Testis (tissue), 5 donors: ENCODE measurements at places on chromosomes 5 and 9. TPM values are rescaled to one million over a fixed set of nuclear protein-coding genes. Genes with fewer than 3 reads are reported as not detected.
A peak's percentile ranks its signal among the peaks of the same experiment; 100 is the strongest.

The TLR4 gene
- 3.7 TPM for total RNA-seq

- no peaks in the 10 kb centered on the region for H3K27me3 ChIP-seq
- no peak overlapping the region for H3K27ac ChIP-seq
- peaks cover 29% of the 10 kb centered on the region for H3K4me1 ChIP-seq
- no peak for DNase-seq
These were observed 68.6 kb upstream of the IL17B start for GRCh38 chr5:149447373-149448367.

The DAB2IP gene
- 102 TPM for total RNA-seq

The FOXI1 gene
- total RNA-seq: not detected

GRCh38 chr9:9498846-9499245 is 1114.0 kb downstream of the PTPRD start:
- no peaks in the 10 kb centered on the region for H3K36me3 ChIP-seq
- DNase-seq: no peak
- no peak overlapping the region for H3K4me3 ChIP-seq
- no peaks in the 10 kb centered on the region for H3K4me1 ChIP-seq
- H3K27ac ChIP-seq: no peak overlapping the region

DNA sequence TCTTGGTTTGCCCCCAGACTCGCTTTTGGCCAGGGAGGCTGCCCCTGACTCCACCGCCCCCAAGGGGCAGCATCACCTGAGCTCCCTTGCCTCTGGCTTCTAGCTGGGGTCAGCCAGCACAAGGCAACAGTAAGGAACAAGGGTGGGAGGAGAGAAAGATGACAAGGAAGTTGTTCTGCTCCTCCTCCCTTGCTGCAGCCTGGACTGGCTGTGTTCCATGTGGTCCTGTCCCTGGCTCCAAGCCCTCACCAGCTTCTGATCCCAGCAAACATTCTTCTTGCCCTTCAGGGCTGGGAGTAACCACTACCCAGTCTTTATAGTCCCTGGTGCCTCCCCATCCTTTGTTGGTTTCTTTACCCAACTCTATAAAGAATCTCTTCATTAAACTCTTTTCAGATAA is 100.3 kb upstream of the SPIN1 start:
- H3K27ac ChIP-seq: no peak overlapping the region
- no peaks in the 10 kb centered on the region for H3K4me1 ChIP-seq
- no peaks in the 10 kb centered on the region for H3K36me3 ChIP-seq
- no peaks in the 10 kb centered on the region for H3K27me3 ChIP-seq
- peak; percentile 25 for DNase-seq

DNA sequence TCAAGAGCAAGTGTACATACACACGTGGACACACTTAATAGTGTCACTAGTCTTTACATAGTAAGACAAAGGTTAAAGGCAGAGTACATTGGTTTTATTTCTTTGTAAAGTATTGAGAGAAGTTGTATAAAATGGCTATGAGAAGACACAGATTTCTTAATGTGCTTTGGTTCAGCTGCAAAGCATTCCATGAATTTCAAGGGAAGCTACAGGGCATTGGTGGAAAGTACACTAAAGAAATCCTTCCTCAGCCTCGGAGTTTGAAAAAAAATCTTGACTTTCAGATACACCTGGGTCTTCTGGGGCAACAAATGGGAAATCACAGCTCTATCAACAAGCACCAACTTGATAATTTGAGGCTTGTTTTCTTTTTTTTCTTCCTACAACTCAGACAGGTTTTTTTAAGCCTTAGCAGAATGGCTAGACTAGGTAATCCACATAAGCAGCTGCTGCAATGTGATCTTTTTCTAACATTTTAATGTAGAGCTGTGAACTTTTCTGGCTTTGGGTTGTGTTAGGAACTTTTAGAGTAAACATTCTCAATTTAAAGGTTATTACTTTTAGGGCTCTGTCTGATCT is 140.4 kb upstream of the FST start:
- DNase-seq: no peak
- no peak overlapping the region for H3K4me3 ChIP-seq
- no peaks in the 10 kb centered on the region for H3K36me3 ChIP-seq
- no peaks in the 10 kb centered on the region for H3K27me3 ChIP-seq
- H3K4me1 ChIP-seq: no peaks in the 10 kb centered on the region

DNA sequence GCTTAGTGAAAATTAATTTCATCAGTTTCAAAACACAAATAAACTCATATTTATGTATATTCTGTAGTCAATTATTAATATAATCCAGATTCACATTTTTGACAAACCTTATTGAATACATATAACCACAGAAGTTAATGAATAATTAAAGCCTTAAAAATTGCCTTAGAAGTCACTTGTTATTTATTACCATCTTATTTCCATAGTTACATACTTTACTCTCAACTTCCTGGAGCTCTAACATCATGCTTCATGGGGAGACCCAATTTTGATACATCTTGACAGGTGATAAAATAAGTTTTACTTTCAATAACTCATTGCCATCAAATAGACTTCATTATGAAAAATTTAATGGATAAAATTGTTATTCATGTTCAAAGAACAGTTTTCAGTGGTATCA is 1038.7 kb downstream of the PTPRD start:
- no peaks in the 10 kb centered on the region for H3K4me1 ChIP-seq
- H3K27me3 ChIP-seq: no peaks in the 10 kb centered on the region
- DNase-seq: no peak
- H3K4me3 ChIP-seq: no peak overlapping the region
- no peaks in the 10 kb centered on the region for H3K36me3 ChIP-seq

DNA sequence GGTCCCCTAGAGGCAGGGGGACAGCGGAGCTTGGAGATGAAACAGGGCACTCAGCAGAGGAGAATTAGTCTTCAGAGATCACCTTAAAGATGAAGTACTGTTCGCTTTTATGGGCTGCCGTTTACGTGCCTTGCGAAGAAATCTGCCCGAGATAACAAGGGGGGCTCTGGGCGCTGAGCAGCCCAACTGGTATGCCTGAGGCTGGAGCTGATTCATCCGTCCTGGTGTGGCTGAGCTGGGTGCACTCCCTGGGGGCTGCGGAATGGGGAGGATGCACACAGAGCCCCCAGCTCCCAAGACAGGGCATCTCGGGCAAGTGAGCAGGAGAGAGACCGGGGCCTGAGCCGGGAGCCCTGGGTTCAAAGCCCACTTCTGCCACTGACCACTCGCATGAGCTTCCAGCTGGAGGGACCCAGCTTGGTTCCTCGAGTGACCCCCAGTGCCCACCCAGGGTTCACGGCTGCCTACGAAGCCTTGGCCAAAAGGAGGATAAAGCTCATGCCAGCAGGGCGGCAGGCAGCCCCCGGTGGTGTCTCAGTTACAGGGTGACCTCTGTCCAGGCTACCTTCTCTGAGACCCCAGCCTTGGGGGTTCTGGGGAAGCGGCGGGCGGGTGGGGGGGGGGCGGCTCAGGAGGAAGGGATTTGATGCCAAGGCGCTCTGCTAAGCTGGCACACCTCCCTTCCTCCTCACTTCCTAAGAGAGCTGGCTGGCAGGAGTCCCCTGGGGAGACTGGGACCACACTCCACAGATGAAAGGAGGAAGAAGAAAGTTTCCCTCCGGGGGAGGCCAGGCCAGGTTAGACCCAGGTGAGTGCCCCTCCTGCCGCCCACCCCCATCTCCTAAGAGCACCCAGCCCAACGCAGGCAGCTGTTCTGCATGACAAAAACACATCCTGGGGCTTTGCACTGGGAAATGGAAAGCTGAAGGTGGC is 5.7 kb downstream of the FIBCD1 start:
- no peaks in the 10 kb centered on the region for H3K36me3 ChIP-seq
- H3K27ac ChIP-seq: no peak overlapping the region
- no peak overlapping the region for H3K4me3 ChIP-seq
- peaks cover 56% of the 10 kb centered on the region for H3K4me1 ChIP-seq

DNA sequence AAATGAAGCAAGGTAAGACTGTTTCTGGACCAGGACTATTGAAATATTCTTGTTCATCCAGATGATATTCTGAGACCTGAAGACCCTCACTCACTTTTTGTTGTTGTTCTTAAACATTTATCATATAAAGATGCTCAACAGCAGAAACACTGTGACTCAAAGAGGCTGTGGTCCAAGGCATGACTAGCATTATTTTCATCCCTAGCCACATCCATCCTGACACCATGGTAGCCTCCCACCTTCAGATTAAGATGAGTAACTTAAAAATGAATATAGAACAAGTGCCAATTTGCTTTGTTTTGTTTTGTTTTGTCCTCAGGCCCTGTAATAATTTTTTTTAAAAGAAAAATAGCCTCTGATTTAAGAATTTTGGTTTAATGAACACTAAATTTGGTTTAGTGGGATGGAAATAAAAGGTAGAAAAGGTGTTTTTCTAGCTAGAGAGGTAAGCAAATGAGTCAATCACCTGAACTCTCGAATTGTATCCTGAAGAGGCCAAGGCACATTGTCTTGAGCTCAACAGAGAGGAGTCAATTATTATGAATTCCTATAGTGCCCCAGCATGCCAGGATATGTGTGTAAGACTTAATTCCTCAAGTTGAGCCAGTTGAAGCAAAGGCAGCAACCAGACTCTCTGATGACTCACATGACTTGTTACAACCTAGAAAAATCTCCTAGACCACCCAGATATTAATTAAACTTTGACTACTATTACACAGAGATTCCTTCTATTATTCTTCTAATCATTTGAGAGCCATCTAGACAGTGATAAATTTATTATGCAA is 380.1 kb upstream of the TUSC1 start:
- no peak overlapping the region for H3K27ac ChIP-seq
- no peaks in the 10 kb centered on the region for H3K36me3 ChIP-seq
- H3K4me1 ChIP-seq: no peaks in the 10 kb centered on the region
- H3K4me3 ChIP-seq: no peak overlapping the region
- no peaks in the 10 kb centered on the region for H3K27me3 ChIP-seq

The NRG2 gene
- total RNA-seq: 13.0 TPM

DNA sequence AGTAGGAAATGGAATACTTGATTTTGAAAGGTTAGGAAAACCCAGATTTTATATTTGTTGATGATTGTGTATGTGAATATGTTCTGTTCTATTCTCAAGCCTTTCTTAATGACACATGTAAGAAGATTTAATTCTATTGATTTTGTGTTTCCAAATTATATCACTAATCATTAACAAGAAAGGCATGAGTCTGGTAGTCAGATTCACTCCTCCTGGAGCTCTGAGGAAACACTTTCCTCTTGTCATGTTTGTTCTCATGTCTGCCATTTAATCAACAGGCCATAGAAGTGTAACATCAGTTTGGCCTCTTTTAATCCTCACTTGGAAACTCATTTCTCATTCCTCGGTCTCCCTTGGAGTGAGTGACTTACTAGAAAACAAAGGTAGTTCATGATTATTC is 40.6 kb upstream of the F2R start:
- H3K36me3 ChIP-seq: no peaks in the 10 kb centered on the region
- H3K4me3 ChIP-seq: no peak overlapping the region
- H3K27ac ChIP-seq: no peak overlapping the region

- no peak overlapping the region for H3K4me3 ChIP-seq
- DNase-seq: no peak
- H3K27me3 ChIP-seq: no peaks in the 10 kb centered on the region
- H3K36me3 ChIP-seq: no peaks in the 10 kb centered on the region
These were observed 207.0 kb downstream of the AOPEP start for GRCh38 chr9:94933511-94933828.

GRCh38 chr9:126183266-126183665 is 143.4 kb upstream of the MVB12B start:
- no peak for DNase-seq
- H3K27ac ChIP-seq: no peak overlapping the region
- H3K36me3 ChIP-seq: no peaks in the 10 kb centered on the region
- no peaks in the 10 kb centered on the region for H3K4me1 ChIP-seq

GRCh38 chr5:74948031-74948546 is 81.9 kb upstream of the FAM169A start:
- no peaks in the 10 kb centered on the region for H3K4me1 ChIP-seq
- DNase-seq: no peak
- no peaks in the 10 kb centered on the region for H3K27me3 ChIP-seq
- H3K4me3 ChIP-seq: no peak overlapping the region
- no peaks in the 10 kb centered on the region for H3K36me3 ChIP-seq

DNA sequence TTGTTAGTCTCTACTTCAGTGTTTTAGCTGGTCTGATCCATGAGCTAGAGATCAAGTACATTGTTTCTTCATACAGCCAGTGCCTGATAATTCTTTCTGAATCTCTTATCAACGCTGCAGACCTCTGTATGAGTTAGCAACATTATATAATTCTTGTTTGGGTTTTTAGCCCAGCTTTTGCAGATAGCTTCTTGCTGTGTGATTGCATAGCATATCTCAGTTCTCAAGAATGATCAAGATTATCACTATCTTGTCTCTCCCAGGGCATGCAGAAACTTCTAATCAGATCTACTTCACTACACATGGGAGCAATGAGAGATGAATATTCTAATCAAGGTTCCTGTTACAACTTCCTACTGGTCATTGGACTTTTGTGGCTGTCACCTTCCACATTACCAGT is 158.3 kb downstream of the FAM174A start:
- H3K4me1 ChIP-seq: no peaks in the 10 kb centered on the region
- H3K27ac ChIP-seq: no peak overlapping the region
- H3K27me3 ChIP-seq: no peaks in the 10 kb centered on the region
- no peaks in the 10 kb centered on the region for H3K36me3 ChIP-seq

- no peaks in the 10 kb centered on the region for H3K36me3 ChIP-seq
- no peaks in the 10 kb centered on the region for H3K27me3 ChIP-seq
- H3K27ac ChIP-seq: no peak overlapping the region
- no peak overlapping the region for H3K4me3 ChIP-seq
- H3K4me1 ChIP-seq: no peaks in the 10 kb centered on the region
These were observed 262.4 kb upstream of the RFX3 start for GRCh38 chr9:3788211-3788610.

DNA sequence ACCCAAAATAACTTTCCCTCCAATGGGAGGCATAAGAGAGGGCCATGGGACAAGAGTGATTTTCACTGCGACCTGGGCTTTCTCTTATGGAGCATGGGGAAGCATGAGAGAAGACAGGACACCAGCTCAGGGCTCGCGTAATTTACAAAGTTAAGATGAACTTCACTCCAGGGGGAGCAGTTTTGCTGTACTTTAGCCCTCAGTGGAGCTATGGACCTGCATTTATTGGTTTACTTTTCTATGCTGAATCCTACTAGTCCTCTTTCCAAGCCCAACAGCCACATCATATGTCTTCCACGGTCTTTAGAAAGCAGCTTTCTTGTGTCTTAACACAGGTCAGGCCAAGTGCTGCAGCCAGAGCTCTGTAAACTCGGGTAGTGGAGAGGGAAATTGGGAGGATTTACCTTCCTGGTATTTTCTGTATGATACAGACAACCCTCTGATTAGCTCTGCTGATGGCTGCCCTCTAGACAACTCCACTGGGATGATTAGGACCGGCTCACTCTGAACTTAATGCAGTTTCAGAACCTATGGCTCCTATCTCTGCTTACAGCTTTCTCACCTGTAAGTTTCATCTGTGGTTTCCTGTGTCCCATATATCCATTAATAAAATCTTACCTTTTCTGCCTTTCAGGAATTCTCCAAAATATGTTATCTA is 581.0 kb upstream of the RORB start:
- H3K4me3 ChIP-seq: no peak overlapping the region
- no peak for DNase-seq
- no peak overlapping the region for H3K27ac ChIP-seq
- H3K27me3 ChIP-seq: no peaks in the 10 kb centered on the region

DNA sequence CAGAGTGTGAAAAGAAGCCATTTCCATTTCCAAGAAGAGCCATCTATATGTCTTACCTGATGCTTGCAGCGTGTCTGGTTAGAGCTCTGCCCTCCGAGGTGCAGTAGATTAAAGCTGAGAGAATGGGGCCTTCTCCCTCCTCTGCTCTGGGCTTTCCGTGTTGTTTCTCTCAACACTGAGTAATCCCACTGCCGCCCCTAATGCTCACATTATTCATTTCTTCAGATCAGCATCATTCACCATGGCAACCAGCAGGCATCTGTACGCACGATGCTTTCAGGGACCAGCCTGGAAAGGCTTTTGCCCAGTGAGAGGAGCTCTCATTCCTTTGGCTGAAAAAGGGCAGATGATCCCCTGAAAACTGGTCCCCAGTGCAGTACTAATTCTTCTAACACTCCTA is 79.6 kb downstream of the CYFIP2 start:
- no peak overlapping the region for H3K4me3 ChIP-seq
- H3K27ac ChIP-seq: no peak overlapping the region
- H3K27me3 ChIP-seq: no peaks in the 10 kb centered on the region
- H3K36me3 ChIP-seq: no peaks in the 10 kb centered on the region

The SAXO1 gene
- total RNA-seq: 44.0 TPM

The PCDHA3 gene
- 2.0 TPM for total RNA-seq
